Left kidney (tissue), 8 donors: ENCODE measurements at places on chromosomes 3 and 15. TPM values are rescaled to one million over a fixed set of nuclear protein-coding genes. Genes with fewer than 3 reads are reported as not detected.

UBP1 gene
- 118 TPM for polyA plus RNA-seq

PLS1 gene
- polyA plus RNA-seq: 28.9 TPM

POPDC2 gene
- 7.7 TPM for polyA plus RNA-seq

GOLGA8F gene
- polyA plus RNA-seq: not detected

SAXO2 gene
- 8.0 TPM for polyA plus RNA-seq

SEMA3F gene
- 69.8 TPM for polyA plus RNA-seq

IFT80 gene
- 80.0 TPM for polyA plus RNA-seq

KY gene
- polyA plus RNA-seq: 1.6 TPM

EXD1 gene
- polyA plus RNA-seq: 0.07 TPM

TPRG1 gene
- 0.68 TPM for polyA plus RNA-seq

SCAANT1 gene
- 1.0 TPM for polyA plus RNA-seq

SV2B gene
- polyA plus RNA-seq: 0.67 TPM

CLRN1 gene
- polyA plus RNA-seq: not detected
